ENCODE measurements at places on chromosomes 13 and 19. TPM values are rescaled to one million over a fixed set of nuclear protein-coding genes. Genes with fewer than 3 reads are reported as not detected.

Gene ZNF471
- 0.24 TPM for total RNA-seq

Gene KLK3
- not detected for total RNA-seq

Gene HSD17B14
- total RNA-seq, result 0.31 TPM

Gene FBXW9
- total RNA-seq, result 7.0 TPM

Gene APOC4
- total RNA-seq, result not detected

Gene PRTN3
- total RNA-seq, result not detected

Gene RNF225
- 0.21 TPM for total RNA-seq

Gene ZNF264
- 18.9 TPM for total RNA-seq

Gene IGFL3
- not detected for total RNA-seq

DNA sequence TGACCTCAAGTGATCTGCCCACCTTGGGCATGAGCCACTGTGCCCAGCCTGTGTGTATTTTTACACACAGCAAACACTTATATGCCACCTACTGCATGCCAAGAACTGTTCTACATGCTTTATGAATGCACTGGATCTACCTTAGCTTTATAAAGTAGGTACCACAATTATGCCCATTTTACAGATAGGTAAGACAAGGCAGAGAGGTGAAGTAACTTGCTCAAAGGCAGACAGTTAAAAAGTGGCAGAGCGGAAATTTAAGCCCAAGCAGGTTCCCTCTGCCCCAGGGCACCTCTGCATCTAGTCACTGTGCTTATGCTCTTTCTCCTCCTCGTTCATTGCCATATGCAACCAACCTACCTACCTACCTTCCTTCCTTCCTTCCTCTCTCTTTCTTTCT, 10.5 kb downstream of the ADAMTS10 start:
- no peak overlapping the region for H3K4me3 ChIP-seq
- no peaks in the 10 kb centered on the region for H3K4me1 ChIP-seq
- no peak overlapping the region for H3K27ac ChIP-seq
- no peak for DNase-seq

GRCh38 chr19:5978606-5979552, 939 bp upstream of the RANBP3 start:
- H3K36me3 ChIP-seq, result peaks cover 17% of the 10 kb centered on the region
- H3K27me3 ChIP-seq, result no peaks in the 10 kb centered on the region
- H3K4me3 ChIP-seq, result peak overlapping the region; percentile 98
- peaks cover 61% of the 10 kb centered on the region for H3K4me1 ChIP-seq
- DNase-seq, result peak; percentile 27
- peak overlapping the region; percentile 86 for H3K27ac ChIP-seq

DNA sequence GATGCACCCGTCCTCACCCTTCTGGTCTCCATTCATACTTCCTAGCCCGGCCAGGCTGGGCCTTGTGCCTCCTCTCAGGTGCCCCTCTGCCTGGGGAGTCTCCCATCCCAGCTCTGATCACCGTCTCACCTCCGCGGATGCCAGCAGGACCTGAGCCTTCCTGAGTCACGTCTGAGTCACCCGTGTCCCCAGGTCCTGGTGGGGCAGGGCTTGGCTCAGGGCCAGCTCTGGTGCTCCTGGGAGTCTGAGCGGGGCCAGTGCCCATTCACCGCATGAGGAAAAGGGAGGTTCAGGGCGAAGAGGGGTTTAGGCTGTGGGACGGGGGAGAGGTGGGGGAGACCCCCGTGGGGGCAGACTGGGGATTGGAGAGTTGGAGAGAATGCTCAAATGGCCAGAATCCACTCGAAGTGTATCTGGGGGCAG, 593 bp downstream of the ATP8B3 start:
- peaks cover 4% of the 10 kb centered on the region for H3K36me3 ChIP-seq
- H3K4me3 ChIP-seq, result peak overlapping the region; percentile 77
- H3K27ac ChIP-seq, result peak overlapping the region; percentile 19
- no peaks in the 10 kb centered on the region for H3K27me3 ChIP-seq
- H3K4me1 ChIP-seq, result peaks cover 16% of the 10 kb centered on the region
- peak; percentile 79 for DNase-seq

GRCh38 chr13:79678100-79678499, 197.1 kb downstream of the NDFIP2 start:
- H3K4me1 ChIP-seq, result no peaks in the 10 kb centered on the region
- DNase-seq, result no peak
- H3K27ac ChIP-seq, result no peak overlapping the region
- H3K27me3 ChIP-seq, result no peaks in the 10 kb centered on the region
- no peaks in the 10 kb centered on the region for H3K36me3 ChIP-seq

GRCh38 chr13:66407128-66407527, 823.0 kb downstream of the PCDH9 start:
- DNase-seq, result no peak
- H3K27ac ChIP-seq, result no peak overlapping the region
- no peaks in the 10 kb centered on the region for H3K4me1 ChIP-seq
- H3K4me3 ChIP-seq, result no peak overlapping the region

All from activated CD4-positive, alpha-beta memory T cell treated with anti-CD3 and anti-CD28 coated beads for 36 hours (primary cell).